ENCODE measurements at places on chromosomes 2 and 18.

DNA sequence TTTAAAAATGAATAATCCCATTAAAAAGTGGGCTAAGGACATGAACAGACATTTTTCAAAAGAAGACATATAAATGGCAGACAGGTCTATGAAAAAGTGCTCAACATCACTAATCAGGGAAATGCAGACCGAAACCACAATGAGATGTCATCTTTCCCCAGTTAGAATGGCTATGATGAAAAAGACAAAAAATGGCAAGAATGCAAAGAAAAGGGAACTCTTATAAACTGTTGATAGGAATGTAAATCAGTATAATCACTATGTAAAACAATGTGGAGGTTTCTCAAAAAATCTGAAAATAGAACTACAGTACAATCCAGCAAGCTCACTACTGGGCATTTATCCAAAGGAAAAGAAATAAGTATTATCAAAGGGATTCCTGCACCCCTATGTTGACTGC, 169.2 kb downstream of the METTL4 start:
- no peak for DNase-seq

DNA sequence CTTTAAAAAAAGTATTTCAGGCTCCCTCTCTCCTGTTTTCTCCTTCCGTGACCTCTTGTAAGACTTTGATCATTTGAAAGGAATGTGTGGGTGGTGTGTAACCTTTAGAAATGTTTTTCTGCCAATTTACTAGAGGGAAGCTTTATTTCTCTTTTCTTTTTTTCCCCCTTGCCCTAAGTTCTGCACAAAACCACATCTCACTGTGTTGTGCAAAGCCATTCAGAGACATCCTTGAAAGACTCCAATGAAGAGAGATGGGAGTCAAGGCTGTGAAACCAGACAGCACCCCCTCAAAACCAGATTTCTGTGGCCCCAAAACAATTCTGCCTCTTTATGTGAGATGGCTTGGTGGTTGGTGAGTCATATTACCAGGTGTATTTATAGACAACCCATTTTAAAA, 184.6 kb upstream of the ERBB4 start:
- DNase-seq, result no peak

DNA sequence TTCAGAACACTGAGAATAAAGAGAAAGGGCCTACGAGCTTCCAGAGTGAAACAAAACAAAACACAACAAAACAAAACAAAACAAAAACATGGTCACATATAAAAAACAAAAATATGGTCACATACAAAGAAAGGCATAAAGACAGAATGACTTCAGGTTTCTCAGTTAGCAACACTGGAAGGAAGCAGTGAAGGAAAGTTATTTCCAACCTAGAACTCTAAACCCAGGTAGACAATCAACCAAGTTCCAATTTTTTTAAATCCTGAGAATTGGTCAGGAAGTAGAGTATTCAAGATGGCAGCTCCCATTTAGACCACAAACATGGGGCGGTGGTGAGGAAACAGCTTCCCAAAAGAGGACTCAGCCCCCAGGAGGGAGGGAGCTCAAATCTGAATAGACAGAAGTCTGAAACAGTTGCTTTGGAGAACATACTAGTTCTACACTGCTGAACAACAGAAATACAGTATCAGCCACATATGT, 9.1 kb downstream of the DRC1 start:
- no peak for DNase-seq

DNA sequence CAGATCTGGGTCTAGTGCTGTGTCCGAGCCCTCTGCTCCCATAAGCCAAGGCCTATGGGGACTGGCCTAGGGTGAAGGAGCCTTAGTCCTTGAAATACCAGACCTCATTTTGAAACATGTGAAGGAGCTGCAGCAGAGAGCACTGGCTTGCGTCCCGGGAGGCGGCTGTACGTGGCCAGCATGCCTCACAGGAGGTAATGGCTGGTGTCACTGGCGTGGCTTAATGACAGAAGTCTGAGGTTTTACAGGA, 72.7 kb upstream of the OTOS start:
- no peak for DNase-seq

- no peak for DNase-seq
Measured at GRCh38 chr2:120455390-120455789, 109.5 kb downstream of the INHBB start.

DNA sequence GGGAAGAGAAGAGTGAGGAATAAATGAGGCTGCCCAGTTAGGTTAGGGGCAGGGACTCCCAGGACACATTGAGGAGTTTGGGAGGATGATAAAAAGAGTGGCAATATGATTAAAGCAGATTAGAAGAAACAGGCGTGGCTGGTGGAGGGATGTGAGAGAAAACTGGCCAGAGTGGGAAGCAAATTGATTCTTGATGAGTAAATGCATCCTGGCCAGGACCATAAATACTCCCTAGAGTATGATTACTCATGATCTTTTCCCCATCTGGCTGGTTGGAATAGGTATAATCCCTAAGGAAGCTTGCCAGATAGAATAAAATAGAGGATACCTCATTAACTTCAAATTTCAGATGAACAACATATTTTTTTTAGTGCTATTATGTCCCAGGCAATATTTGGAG, 21.5 kb upstream of the DAW1 start:
- DNase-seq, result no peak

DNA sequence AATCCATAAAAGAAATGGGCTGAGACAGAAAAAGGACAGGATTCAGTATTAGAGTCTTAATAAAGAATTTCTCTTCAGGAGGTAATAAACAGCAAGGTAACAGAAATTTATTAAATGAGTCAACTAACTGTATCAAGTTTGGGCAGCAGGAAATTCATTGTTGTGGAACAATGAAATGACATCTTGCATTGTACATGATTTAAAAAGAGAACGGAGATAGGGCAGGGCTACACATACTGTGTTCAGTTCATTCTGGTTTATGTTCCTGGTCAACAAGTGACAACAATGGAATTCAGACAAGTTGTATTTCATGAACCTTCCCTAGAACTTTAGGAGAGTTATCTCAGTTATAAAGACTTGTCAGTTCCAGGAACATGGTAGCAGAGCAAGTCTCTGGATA, 961.3 kb downstream of the SOCS6 start:
- no peak for DNase-seq
